ENCODE measurements at places on chromosomes 1 and 21.

GRCh38 chr1:175331891-175332290 is 139.3 kb upstream of the KIAA0040 start:
- H3K27ac ChIP-seq = no peak overlapping the region
- DNase-seq = no peak
- no peaks in the 10 kb centered on the region for H3K4me1 ChIP-seq

- H3K27ac ChIP-seq = no peak overlapping the region
- no peaks in the 10 kb centered on the region for H3K36me3 ChIP-seq
- DNase-seq = no peak
- H3K27me3 ChIP-seq = peaks cover 7% of the 10 kb centered on the region
Measured at GRCh38 chr1:63148825-63149645, 173.3 kb upstream of the FOXD3 start.

DNA sequence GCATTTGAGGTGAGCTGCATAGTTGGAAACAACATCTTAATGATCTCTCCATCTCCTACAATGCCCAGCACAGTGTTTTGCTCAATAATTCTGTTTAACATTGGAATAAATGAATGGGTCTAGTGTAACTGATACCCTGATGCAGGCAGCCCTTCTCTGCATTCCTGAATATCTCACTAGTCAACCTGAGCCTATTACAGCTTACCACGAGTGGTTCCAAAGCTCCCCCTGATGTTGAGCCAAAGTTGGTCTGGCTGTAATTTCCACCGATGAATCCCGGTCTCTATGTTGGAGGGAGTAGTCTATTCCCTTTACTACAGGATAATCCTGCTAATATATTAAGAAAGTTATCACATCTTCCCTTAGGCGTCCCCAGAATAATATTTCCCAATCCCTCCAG is 63.8 kb downstream of the ZBTB18 start:
- DNase-seq = no peak
- no peak overlapping the region for H3K27ac ChIP-seq
- H3K4me3 ChIP-seq = no peak overlapping the region

- no peak overlapping the region for H3K27ac ChIP-seq
- DNase-seq = no peak
- no peaks in the 10 kb centered on the region for H3K27me3 ChIP-seq
- H3K4me3 ChIP-seq = no peak overlapping the region
- no peaks in the 10 kb centered on the region for H3K4me1 ChIP-seq
Measured at GRCh38 chr1:233025157-233025556, 74.7 kb downstream of the NTPCR start.

DNA sequence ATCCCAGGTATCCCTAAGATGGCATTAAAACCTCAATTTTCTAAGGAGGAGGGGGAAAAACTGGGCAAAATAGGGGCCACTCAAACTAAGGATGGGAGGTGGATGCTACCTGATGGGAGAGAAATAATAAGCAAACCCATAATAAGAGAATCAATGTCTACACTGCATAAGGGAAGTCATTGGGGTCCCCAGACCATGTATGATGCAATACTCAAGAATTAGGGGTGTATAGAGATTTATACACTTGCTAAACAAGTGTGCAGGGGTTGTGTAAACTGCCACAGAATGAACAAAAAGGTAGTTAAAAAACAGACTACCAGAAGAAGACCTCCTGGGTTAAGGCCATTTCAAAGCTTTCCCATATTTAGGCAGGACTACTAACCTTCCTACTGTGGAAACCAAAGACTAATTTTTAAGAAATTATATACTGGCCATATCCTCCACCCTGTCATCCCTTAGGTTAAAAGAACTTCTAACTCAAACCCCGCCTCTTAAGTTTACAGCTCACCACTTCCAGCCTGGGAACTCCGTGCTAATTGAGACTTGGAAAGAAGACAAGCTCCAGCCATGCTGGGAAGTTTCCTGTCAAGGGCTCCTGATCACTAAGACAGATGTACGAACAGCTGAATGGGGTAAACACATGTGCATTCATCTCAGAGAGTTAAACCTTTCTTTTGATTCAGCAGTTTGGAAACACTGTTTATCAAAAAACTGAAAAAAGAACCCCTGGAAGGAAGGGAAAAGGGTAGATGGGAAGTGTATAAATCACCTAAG is 64.4 kb upstream of the TLR5 start:
- H3K27me3 ChIP-seq = peaks cover 24% of the 10 kb centered on the region
- H3K4me3 ChIP-seq = no peak overlapping the region
- H3K36me3 ChIP-seq = no peaks in the 10 kb centered on the region
- DNase-seq = no peak

- peak overlapping the region; percentile 93 for H3K27ac ChIP-seq
- DNase-seq = no peak
- no peaks in the 10 kb centered on the region for H3K27me3 ChIP-seq
Measured at GRCh38 chr1:38173157-38173831, 126.7 kb upstream of the POU3F1 start.

DNA sequence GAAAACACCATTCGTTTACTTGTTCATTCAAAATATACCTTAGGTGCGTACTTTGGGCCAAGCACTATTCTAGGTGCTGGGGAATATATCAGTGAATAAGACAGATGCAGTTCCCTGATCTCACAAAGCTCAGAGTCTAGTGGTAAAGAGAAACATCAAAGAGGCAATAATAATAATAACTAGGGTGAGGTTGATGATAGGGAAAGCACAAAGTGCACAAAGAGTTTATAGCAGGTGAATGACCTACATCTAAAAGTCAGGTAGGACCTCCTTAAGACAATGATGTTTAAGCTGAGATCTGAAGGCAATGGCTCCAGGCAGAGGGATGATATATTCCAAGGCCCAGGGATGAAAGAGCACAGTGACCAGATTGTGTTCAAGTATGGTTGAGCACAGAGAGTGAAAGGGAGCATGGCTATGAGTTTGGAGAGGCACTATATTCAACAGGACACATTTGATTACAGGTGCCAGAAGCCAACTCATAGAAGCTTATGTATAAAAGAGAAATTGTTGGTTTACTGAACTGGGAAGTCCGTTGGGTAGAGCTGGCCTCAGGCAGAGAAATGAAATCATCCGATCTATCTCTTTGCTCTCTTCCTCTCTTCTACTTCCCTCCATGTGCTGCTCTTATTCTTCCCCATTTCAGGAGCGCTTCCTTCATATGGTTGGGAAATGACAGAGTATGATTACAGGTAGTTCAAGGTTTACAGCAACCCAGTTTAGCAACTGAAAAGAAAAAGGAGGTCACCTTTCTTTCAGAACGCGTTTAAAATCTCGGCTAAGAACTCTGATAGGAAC is 23.0 kb upstream of the CCT8 start:
- peaks cover 11% of the 10 kb centered on the region for H3K4me1 ChIP-seq
- H3K27ac ChIP-seq = no peak overlapping the region
- DNase-seq = no peak

GRCh38 chr21:42002421-42002958 is 7.7 kb downstream of the ZBTB21 start:
- peak overlapping the region; percentile 57 for H3K27ac ChIP-seq
- peaks cover 43% of the 10 kb centered on the region for H3K36me3 ChIP-seq
- no peaks in the 10 kb centered on the region for H3K27me3 ChIP-seq
- peaks cover 42% of the 10 kb centered on the region for H3K4me1 ChIP-seq
- H3K4me3 ChIP-seq = peak overlapping the region; percentile 21
- peak; percentile 26 for DNase-seq

DNA sequence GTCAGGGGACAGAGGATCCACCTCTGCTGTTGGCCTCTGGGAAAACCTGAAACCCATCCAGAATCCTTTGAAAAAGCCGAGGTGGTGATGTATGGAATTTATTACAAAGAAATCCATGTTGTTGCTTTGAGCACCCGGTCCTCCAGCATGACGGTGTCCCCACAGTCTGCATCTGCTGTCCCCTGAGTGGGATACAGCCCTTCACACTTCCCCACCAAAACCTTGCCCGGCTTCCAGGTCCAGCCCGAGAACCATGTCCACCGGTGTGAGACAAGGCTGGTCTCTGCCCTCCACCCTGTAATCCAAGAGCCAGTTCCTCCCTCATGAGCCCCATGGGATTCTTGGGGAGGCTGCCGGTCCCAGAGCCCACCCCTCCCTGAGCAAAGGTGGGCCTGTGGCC is 70.5 kb downstream of the STUM start:
- DNase-seq = no peak
- no peaks in the 10 kb centered on the region for H3K4me1 ChIP-seq
- H3K4me3 ChIP-seq = no peak overlapping the region
- no peak overlapping the region for H3K27ac ChIP-seq
- no peaks in the 10 kb centered on the region for H3K27me3 ChIP-seq

- H3K27me3 ChIP-seq = peaks cover 3% of the 10 kb centered on the region
- DNase-seq = no peak
- H3K4me3 ChIP-seq = no peak overlapping the region
- H3K27ac ChIP-seq = no peak overlapping the region
- H3K36me3 ChIP-seq = no peaks in the 10 kb centered on the region
Measured at GRCh38 chr1:176379626-176380339, 83.2 kb upstream of the PAPPA2 start.

DNA sequence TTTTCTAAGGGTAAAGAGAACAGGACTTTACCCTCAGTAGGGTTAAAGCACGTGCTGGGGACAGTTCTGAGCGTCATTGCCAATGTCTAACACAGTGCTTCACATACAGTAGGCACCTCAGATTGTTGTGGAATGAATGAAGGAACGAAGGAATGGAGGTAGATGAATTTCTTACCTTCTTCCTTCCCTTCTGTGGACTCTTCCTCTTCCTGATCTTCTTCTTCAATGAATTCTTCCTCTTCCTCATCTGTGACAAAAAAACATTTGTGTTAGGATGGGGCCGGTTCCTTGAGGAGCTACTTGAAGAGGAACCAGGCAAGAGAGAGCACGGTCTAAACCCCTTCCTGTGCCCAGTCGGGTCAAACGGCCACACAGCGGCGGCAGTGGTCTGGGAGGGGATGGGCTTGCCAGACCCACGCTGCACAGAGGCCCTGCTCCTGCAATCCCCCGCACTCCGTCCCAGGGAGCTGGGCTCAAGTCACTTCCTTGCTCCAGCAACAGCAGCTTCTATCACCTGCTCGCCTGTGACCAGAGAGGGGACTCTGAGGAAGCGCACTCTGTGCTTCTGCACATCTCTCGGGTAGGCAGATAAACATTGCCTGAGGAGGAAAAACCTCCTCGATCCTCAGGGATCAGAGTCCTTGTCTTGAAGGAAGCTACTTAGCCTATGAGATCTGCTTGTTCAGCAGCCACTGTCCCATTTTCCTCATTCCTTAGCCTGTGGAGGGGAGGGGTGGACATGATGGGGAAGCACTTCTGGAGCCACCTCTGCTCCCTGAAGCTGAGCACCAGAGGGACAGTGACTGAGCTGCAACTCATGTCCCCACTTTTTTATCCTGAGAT is 8.0 kb upstream of the SLC30A2 start:
- no peaks in the 10 kb centered on the region for H3K4me1 ChIP-seq
- H3K4me3 ChIP-seq = no peak overlapping the region
- H3K27ac ChIP-seq = no peak overlapping the region
- no peaks in the 10 kb centered on the region for H3K36me3 ChIP-seq

- no peaks in the 10 kb centered on the region for H3K4me1 ChIP-seq
- H3K36me3 ChIP-seq = no peaks in the 10 kb centered on the region
Measured at GRCh38 chr1:7329868-7330615, 441.1 kb upstream of the VAMP3 start.

- no peaks in the 10 kb centered on the region for H3K27me3 ChIP-seq
- H3K36me3 ChIP-seq = no peaks in the 10 kb centered on the region
- H3K27ac ChIP-seq = no peak overlapping the region
- H3K4me1 ChIP-seq = peaks cover 65% of the 10 kb centered on the region
Measured at GRCh38 chr1:41735631-41736260, 183.0 kb downstream of the HIVEP3 start.

GRCh38 chr1:235329139-235329902 is 951 bp downstream of the GGPS1 start:
- no peaks in the 10 kb centered on the region for H3K27me3 ChIP-seq
- no peak overlapping the region for H3K4me3 ChIP-seq
- peak; percentile 37 for DNase-seq
- H3K4me1 ChIP-seq = peaks cover 25% of the 10 kb centered on the region

DNA sequence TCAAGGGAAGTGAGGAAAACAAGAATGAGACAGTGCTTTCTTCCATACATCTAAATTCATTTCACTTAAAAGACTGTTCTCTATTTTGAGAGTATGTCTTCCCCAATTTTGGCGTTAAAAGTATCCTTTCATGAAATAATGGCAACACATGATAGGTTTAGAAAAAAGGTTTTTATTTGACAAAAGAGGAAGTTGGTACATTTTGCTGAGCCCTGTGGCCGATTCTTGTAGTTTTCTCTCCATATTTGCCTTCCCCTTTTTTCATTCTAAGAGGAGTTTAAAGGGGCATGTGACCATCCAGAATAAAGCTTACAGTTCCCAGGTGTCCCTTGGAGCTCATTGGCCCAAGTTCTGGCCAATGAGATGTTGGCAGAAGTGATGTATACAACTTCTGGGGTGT is 140.4 kb upstream of the KCNE2 start:
- H3K27ac ChIP-seq = no peak overlapping the region
- H3K36me3 ChIP-seq = no peaks in the 10 kb centered on the region
- no peak overlapping the region for H3K4me3 ChIP-seq
- peaks cover 4% of the 10 kb centered on the region for H3K27me3 ChIP-seq
- H3K4me1 ChIP-seq = no peaks in the 10 kb centered on the region

GRCh38 chr1:151713044-151713443 is 3.6 kb downstream of the CELF3 start:
- no peak for DNase-seq
- H3K4me1 ChIP-seq = peaks cover 5% of the 10 kb centered on the region
- H3K27me3 ChIP-seq = peaks cover 27% of the 10 kb centered on the region
- no peaks in the 10 kb centered on the region for H3K36me3 ChIP-seq
- H3K27ac ChIP-seq = no peak overlapping the region
- H3K4me3 ChIP-seq = no peak overlapping the region

DNA sequence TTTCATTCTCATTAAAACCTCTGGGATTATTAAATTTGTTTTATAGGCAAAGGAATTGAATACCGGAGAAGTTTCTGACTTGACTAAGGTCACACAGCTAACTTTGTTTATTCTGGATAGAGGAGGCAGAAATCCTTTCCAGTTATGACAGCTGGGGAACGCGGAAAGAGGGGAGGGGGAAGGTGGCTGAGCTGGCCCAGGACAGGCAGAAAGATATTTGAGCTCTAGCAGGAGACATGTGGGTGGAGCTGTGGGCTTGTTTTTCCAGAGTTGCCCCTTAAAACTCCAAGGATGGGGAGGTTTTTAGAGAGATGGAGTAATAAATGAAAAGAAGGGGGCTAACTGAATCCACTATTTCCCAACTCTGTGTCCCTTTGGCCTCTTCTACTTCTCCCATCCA is 27.8 kb downstream of the FOXD2 start:
- no peak for DNase-seq
- no peak overlapping the region for H3K27ac ChIP-seq
- no peaks in the 10 kb centered on the region for H3K4me1 ChIP-seq
- no peak overlapping the region for H3K4me3 ChIP-seq
- no peaks in the 10 kb centered on the region for H3K36me3 ChIP-seq

GRCh38 chr1:193434319-193434718 is 247.9 kb upstream of the B3GALT2 start:
- no peak overlapping the region for H3K27ac ChIP-seq
- DNase-seq = no peak
- no peaks in the 10 kb centered on the region for H3K27me3 ChIP-seq

- H3K4me3 ChIP-seq = no peak overlapping the region
- no peak for DNase-seq
- no peaks in the 10 kb centered on the region for H3K36me3 ChIP-seq
- peaks cover 2% of the 10 kb centered on the region for H3K27me3 ChIP-seq
- H3K27ac ChIP-seq = no peak overlapping the region
- peaks cover 9% of the 10 kb centered on the region for H3K4me1 ChIP-seq
Measured at GRCh38 chr1:207085887-207086286, 2.8 kb upstream of the C4BPB start.

GRCh38 chr21:42468491-42469131 is 27.4 kb downstream of the RSPH1 start:
- H3K4me1 ChIP-seq = peaks cover 58% of the 10 kb centered on the region
- no peaks in the 10 kb centered on the region for H3K36me3 ChIP-seq
- no peak overlapping the region for H3K27ac ChIP-seq
- peaks cover 6% of the 10 kb centered on the region for H3K27me3 ChIP-seq
